ENCODE measurements at places on chromosomes 11 and 22. TPM values are rescaled to one million over a fixed set of nuclear protein-coding genes. Genes with fewer than 3 reads are reported as not detected.
A peak's percentile ranks its signal among the peaks of the same experiment; 100 is the strongest.

DLG2 gene
- 11.0 TPM for polyA plus RNA-seq

DNA sequence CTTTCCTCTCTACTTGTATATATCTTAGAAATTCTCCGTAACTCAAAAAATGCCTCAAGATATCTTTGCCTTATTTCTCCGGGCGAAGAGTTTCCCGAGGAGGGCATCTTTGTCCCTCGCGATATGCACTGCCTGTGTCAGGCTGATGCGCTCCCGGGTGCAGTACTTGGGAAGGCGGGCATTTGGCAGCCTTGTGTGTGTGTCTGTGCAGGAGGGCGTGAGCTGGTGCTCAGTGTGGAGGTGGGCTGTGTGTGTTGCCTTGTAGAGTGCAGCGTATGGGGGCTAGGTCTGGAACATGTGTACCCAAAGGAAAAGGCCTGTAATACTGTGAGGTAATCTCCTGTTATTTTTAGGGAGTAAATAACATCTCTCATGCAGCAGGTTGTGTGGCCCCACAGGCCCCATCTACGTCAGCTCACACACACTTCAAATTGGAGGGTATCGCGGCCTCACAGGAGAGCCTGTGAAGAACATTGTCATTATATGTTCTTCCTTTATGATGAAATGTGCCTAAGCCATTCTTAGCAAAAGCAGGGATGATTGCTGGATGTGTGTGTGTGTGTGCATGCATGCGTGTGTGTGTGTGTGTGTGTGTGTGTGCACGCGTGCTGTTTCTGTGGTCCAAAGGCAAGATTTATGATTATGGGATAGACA, 77.5 kb downstream of the KCNJ1 start:
- no peak overlapping the region for H3K27ac ChIP-seq
- H3K27me3 ChIP-seq = no peaks in the 10 kb centered on the region
- no peak overlapping the region for H3K4me3 ChIP-seq
- no peaks in the 10 kb centered on the region for H3K36me3 ChIP-seq
- H3K4me1 ChIP-seq = no peaks in the 10 kb centered on the region

DNA sequence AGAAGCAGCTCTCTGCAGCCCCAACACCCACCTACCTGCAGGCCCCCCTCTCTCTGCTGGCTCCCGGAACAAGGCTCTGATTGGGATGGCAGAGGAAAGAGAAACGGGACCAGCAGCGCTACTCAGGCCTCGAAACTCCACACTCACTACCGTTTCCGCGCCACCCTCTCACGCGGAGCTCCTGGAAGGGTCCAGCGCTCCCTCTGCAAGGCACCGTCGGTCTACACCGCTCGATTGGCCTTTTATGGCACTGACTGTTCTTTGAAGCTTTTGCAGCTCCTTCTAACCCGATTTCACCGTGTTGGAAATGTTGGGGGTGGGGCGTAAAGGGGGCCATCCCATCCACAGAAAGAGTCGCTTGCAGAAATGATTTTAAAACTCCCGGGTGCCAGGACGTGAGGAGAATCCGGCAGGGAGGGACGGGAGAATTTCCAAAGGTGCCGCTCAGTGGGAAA, 323 bp upstream of the PANX1 start:
- H3K27me3 ChIP-seq = no peaks in the 10 kb centered on the region
- DNase-seq = no peak
- peak overlapping the region; percentile 98 for H3K4me3 ChIP-seq

BIRC3 gene
- polyA plus RNA-seq = 0.71 TPM

DNA sequence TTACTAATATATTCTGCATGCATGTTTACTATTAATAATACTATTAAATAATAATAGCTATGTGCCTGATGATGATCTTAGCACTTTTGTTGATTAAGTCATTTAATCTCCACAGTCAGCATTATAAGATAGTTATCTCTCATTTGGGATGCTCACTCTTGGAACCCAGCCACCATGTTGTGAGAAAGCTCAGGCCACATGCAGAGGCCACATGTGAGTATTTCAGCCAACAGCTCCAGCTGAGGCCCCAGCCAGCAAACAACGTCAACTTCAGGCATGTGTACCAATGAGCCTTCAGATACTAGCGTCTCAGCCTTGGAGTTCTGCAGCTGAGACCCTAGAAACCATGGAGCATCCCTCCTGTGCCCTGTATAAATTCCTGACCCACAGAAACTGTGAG, 798.1 kb upstream of the LRRC4C start:
- no peaks in the 10 kb centered on the region for H3K27me3 ChIP-seq
- no peaks in the 10 kb centered on the region for H3K36me3 ChIP-seq
- no peaks in the 10 kb centered on the region for H3K4me1 ChIP-seq
- peak; percentile 22 for DNase-seq

DCHS1 gene
- 60.4 TPM for polyA plus RNA-seq

Data from muscle of leg (tissue), 16 donors.